IMR-90 (cell line): ENCODE measurements at places on chromosomes 5 and 9.

DNA sequence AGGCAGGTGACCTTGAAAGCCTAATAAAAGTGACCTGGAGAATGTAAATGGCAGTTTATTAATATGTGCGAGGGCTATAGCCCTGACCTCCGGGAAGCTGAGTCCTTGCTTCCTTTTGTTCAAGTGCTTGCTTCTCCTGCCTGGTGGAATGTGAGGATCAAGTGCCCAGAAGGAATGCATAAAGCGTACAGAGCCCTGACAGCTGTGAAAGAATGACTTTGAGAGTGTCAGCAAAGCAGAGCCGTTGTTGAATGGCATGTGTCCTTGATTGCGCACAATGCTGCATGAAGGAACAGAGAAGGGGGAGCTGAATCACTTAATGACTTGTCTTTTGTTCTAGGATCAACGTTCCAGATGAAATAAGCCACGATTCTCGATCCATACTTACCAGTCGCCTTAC, 133.0 kb downstream of the SLF1 start:
- H3K27ac ChIP-seq = no peak overlapping the region
- H3K27me3 ChIP-seq = peaks cover 5% of the 10 kb centered on the region
- no peak for DNase-seq
- no peak overlapping the region for H3K4me3 ChIP-seq
- H3K36me3 ChIP-seq = no peaks in the 10 kb centered on the region
- no peaks in the 10 kb centered on the region for H3K4me1 ChIP-seq

DNA sequence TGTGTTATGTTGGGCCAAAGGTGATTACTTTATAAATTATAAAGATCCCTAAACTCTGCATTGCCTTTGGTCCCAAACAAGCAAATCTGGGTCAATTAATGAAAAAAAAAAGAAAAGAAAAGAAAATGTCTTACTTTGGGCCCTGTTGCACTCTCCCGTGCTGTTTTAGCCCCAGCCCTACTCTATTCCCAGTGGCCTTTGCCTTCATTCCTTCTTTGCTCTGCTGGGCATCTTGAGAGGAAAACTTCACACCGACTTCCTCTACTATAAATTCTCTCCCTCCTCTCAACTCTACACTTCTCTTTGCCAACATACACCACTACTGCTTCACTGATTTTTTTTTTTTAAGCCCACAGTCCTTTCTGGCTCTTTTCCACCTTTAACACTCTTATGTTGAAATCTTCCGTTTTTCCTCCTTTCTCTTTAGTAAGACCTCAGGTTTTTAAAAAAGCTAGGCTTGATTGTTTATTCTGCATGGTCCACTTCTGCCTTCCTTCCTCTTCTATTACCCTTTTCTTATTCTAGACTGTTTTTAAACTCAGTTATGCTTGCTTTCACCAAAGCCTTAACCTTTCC, 4.5 kb upstream of the MSMP start:
- DNase-seq = no peak
- H3K36me3 ChIP-seq = peaks cover 14% of the 10 kb centered on the region
- H3K27me3 ChIP-seq = peaks cover 2% of the 10 kb centered on the region; the same call in 1 of the 2 replicates

DNA sequence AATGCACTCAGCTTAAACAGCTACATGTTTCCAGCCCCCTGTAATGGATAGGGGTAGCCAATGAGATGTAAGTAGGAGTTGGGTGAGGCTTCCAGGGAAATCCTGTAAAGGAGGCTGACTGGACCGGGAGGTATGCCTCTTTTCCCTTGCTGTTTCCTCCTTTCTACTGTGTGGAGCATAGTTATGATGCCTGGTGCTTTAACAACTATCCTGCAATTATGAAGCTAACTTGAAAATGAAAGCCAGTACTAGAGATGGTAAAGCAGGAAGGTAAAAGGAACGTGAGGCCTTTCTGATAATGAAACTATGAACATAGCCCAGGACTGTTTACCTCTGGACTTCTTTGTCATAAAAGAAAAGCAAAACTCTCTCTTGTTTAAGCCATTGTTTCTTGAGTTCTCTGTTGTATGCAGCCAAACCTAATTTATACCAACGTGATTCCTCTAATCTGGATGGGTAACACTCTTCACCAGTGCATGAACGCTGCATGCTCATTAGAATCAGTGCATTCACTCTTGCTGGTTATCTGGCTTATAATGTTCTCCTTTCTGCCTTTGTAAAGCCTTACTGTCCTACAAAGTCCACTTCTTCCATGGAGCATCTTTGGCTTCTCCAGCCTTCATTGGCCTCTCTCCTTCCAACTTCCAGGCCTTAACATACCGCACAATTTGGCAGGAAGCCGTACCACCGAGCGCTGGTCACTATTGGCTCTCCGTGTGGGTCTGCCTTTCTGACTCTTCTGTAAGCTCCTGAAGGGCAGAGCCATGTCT, 8.3 kb upstream of the ARHGEF28 start:
- no peak overlapping the region for H3K27ac ChIP-seq
- H3K4me1 ChIP-seq = no peaks in the 10 kb centered on the region
- no peaks in the 10 kb centered on the region for H3K27me3 ChIP-seq
- no peaks in the 10 kb centered on the region for H3K36me3 ChIP-seq
- no peak overlapping the region for H3K4me3 ChIP-seq
- peak; percentile 67 for DNase-seq

- DNase-seq = no peak
- no peaks in the 10 kb centered on the region for H3K27me3 ChIP-seq
- peaks cover 41% of the 10 kb centered on the region for H3K36me3 ChIP-seq
Measured at GRCh38 chr9:116269250-116269649, 115.7 kb downstream of the PAPPA start.

GRCh38 chr5:71475788-71476384, 20.4 kb downstream of the BDP1 start:
- no peak overlapping the region for H3K27ac ChIP-seq
- H3K27me3 ChIP-seq = no peaks in the 10 kb centered on the region

DNA sequence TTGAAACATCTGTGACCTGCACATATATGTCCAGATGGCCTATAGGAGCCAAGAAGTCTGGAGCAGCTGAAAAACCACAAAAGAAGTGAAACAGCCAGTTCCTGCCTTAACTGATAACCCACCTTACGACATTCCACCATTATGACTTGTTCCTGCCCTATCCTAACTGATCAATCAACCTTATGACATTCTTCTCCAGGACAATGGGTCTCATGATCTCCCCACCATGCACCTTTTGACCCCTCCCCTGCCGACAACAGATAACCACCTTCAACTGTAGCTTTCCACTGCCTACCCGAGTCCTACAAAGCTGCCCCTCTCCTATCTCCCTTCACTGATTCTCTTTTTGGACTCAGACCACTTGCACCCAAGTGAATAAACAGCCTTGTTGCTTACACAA, 233.8 kb downstream of the CCDC171 start:
- H3K36me3 ChIP-seq = no peaks in the 10 kb centered on the region
- no peak for DNase-seq
- H3K27ac ChIP-seq = no peak overlapping the region
- H3K27me3 ChIP-seq = no peaks in the 10 kb centered on the region

DNA sequence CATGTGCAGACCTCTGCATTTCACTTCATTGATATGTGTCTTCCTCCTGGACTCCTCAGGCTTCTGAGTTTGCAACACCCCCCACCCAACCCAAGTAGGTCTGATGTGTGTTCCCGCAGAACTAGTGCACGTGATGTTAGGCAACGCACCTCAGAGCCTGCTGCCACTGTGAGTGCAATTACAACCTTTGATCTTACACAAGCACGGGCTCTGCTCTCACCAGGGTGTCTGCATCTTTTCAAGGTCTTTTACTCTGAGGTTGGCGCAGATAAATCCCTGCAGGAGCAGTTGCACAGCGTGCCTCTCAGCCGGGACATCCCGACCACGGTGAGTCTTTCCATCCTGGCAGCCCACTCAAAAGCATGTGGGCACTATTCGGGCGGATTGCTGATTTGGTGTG, 80.1 kb downstream of the EGFLAM start:
- DNase-seq = no peak
- H3K4me1 ChIP-seq = no peaks in the 10 kb centered on the region
- H3K27me3 ChIP-seq = peaks cover 2% of the 10 kb centered on the region; the same call in 1 of the 2 replicates
- H3K27ac ChIP-seq = no peak overlapping the region
